ENCODE measurements at places on chromosomes 13 and 19.

GRCh38 chr19:11496391-11497163, 9.1 kb downstream of the ZNF653 start:
- no peak for DNase-seq

DNA sequence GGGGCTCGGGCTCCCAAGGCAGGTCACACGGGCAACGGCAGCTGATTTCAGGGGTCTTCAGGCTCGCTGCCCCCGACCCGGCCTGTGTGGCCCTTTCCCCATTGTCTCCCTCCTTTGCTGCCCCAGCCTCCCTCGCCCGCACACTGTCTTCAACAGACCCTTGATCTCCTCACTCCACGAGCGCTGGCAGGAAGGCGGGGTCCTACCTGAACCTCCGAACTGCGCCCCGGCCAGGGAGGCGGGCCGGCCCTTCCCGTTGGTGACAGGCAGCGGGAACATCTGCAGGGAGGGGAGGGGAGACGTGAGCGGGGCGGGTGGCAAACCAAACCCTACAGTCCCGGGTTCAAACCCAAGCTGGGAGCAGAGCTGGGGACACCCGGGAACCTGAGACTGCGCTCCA, 6.3 kb downstream of the TCF3 start:
- no peak for DNase-seq

DNA sequence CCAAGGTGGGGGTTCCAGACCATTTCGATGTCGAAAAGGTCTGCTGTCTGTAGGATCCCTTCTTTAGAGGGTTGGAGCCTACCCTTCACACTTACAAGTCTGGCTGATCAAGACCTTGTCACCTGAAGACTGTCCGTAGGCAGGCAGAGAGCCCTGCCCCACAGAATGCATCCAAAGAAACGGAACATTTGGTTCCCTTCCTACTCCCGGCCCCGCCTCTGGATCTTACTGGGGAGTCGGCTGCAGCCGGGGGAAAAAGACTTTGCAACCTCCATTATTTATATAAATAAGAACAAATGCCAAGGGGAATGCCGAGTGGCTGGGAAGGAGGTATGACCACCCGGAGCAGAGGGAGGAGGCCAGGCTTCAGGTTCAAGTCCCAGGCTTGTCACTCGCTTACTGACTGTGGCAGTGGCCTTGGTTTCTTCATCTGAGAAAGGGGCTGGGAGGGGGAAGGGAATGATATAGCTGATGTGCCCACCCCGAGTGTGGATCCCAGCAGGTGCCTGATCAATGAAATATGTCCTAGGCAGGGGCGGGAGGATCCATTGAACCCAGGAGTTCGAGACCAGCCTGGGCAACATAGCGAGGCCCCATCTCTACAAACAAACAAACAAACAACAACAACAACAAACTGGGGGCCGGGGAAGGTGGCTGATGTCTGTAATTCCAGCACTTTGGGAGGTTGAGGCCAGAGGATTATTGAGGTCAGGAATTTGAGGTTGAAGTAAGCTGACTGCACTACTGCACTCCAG, 48.7 kb downstream of the RFX2 start:
- no peak for DNase-seq

DNA sequence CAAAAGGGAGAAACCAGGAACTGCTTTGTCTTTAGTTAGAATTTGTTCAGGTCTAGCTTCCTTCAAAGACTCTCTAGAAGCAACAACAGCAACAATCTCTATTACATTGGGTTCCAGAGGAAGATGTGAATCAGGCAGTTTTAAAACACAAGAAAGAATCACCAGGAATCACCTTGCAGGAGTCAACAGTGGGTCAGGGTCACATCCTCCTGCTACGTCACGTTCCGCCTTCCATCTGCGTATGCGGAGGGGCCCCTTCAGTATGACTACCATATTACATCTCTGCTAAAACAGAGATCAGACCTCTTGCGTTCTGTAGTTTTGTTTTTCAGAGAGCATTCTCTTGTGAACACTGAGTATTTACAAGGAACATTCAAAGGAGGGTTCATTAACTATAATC, 147.8 kb upstream of the STARD13 start:
- no peak for DNase-seq

GRCh38 chr19:21158523-21159135, 16.8 kb downstream of the ZNF431 start:
- no peak for DNase-seq
